ENCODE measurements at places on chromosomes 13 and 19. TPM values are rescaled to one million over a fixed set of nuclear protein-coding genes. Genes with fewer than 3 reads are reported as not detected.

Gene ACER1
- polyA plus RNA-seq: not detected

Gene CHAMP1
- 8.4 TPM for polyA plus RNA-seq

Gene SIGLECL1
- polyA plus RNA-seq: not detected

DNA sequence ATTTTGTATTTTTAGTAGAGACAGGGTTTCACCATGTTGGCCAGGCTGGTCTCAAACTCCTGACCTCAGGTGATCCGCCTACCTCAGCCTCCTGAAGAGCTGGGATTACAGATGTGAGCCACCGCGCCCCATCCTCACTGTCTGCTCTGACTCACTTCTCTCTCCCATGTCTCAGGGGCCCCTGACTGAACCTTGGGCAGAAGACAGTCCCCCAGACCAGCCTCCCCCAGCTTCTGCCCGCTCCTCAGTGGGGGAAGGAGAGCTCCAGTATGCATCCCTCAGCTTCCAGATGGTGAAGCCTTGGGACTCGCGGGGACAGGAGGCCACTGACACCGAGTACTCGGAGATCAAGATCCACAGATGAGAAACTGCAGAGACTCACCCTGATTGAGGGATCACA is 5.0 kb downstream of the SIGLEC9 start:
- no peak for DNase-seq

- DNase-seq: peak; percentile 39
Observed at GRCh38 chr13:33633701-33634545, 184.0 kb upstream of the RFC3 start.

Measured in HepG2 (cell line).